Kidney capillary endothelial cell (primary cell): ENCODE measurements at places on chromosomes 1 and 21.

GRCh38 chr1:151175041-151175741, 590 bp downstream of the TMOD4 start:
- DNase-seq, result no peak

DNA sequence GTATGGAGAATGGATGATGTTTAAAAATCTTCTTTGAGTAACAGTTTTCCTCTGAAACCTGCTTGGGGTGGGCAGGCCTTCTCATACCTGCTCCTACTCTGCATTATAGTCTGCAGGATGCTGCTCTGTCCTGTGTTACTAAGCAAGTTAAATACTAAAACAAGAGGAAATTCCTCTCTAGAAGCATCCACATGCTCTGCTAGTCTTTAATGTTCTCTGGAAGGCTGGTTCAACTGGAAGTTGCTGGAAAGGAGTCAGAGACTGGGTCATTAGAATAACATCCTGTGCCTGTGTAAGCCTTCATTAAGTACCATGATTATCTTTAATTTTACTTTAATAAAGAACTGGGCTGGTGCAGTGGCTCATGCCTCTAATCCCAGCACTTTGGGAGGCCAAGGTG, 5.8 kb downstream of the SELP start:
- DNase-seq, result no peak

- DNase-seq, result no peak
Measured at GRCh38 chr1:53076165-53076564, 14.2 kb downstream of the PODN start.

DNA sequence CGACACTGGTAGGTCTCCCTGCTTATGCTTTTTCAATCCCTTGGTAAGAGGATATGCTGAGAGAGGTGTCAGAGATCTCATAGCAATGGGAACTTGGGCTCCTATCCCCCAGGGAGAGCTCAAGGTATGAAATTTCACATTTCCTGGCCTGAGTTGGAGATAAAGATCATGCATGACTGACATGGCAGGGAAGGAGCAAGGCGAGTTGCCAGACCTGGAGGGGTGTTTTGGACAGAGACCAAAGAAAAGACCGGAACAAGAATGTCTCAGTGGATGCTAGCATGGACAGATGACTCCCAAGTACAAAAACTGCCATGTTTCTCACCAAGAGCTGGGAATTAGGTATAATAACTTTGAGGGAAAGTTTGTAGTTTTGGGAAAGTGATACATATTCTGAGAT, 334.1 kb upstream of the B3GALT2 start:
- no peak for DNase-seq

GRCh38 chr1:59057211-59057694, 239.6 kb upstream of the FGGY start:
- DNase-seq, result no peak

GRCh38 chr1:84836145-84836544, 56.9 kb downstream of the LPAR3 start:
- DNase-seq, result no peak

GRCh38 chr1:227416156-227416830, 98.0 kb upstream of the CDC42BPA start:
- no peak for DNase-seq

DNA sequence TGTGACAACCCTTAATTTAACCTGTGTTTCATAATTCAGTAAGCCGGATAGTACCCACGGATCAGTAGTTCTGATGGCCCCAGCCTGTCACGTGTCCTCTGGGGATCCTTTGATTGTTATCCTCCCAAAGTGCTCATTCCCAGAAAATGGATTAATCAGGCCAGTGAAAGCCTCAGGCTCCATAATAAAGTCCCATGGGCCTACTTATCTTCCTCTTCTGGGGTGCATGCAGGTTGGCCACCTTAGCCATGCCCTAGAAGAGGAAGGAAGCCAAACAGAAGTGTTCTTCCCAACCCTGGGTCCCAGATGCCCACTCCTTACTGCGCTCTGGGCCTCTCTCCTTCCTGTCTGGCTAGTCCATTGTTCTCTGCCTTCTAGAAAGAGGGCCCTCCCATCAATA, 146.1 kb downstream of the EDEM3 start:
- DNase-seq, result peak; percentile 26

GRCh38 chr1:35857830-35858229, 25.2 kb upstream of the AGO1 start:
- DNase-seq, result no peak

GRCh38 chr1:65420590-65421350, at the start of the genes LEPR and LEPROT:
Gene LEPR, plus strand, starts transcription at chr1:65420668. Its CDS starts 144,898 bp downstream, at chr1:65565566.
Gene LEPROT, plus strand, starts transcription at chr1:65420668. Its CDS starts 57 bp downstream, at chr1:65420725.
- no peak for DNase-seq

GRCh38 chr1:172801771-172802322, 142.9 kb downstream of the FASLG start:
- DNase-seq, result no peak

GRCh38 chr1:76293831-76294230, 219.3 kb downstream of the ST6GALNAC3 start:
- no peak for DNase-seq

DNA sequence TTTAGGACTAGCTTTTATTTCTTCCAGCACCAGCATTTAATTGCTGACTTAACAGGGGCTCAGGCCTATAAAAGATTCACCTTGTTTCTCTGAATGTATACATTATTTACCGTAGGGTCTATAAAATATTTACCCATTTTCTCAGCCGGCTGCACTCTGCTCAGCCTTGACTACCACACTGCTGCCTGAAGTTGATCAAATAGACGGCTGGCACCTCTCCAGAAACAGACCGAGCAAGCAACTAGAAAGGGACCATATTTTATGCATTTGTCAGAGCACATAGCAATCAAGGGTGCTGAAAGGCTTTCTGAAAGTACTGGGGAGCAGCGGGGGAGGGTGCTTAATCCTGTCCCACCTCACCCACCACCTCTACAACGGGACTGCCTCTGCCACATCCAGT, 64.7 kb upstream of the FGGY start:
- no peak for DNase-seq

DNA sequence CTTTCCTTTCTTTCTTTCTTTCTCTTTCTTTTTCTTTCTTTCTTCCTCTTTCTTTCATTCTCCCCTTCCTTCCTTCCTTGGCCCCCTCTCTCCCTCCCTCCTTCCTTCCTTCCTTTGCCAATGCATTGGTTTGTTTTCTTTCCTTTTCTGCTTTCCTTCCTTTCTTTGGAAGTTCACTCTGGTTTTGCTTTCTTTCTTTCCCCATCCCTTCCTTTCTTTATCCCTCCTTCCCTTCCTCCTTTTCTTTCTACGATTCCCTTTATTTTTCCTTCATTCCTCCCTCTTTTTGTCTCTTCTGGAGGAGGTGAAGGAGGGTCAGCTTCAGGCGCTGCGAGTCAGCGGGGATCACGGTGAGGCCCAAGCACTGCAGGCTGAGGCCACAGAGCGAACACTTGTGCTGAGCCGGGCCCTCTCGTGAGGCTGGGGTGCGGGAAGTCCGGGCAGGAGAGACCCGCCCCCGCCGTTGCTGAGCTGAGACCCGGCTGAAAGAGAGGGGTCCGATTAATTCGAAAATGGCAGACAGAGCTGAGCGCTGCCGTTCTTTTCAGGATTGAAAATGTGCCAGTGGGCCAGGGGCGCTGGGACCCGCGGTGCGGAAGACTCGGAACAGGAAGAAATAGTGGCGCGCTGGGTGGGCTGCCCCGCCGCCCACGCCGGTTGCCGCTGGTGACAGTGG, 1.5 kb downstream of the SIM2 start:
- no peak for DNase-seq

GRCh38 chr1:87392248-87393192, 63.8 kb downstream of the LMO4 start:
- peak; percentile 49 for DNase-seq

DNA sequence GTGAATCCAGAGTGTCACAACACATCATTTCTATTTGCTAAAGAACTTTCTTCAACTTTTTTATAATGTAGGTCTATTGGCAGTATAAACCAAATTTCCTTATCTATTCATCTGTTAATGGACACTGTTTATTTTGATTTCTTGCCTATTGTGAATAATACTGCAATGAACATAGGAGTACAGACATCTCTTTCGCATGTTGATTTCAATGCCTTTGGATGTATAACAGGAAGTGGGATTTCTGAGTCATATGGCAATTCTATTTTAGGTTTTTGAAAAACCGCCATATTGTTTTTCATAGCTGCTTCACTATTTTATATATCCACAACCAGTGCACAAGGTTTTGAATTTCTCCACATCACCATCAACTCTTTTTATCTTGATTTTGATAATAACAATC, 198.7 kb downstream of the KCNT2 start:
- DNase-seq, result peak; percentile 19

DNA sequence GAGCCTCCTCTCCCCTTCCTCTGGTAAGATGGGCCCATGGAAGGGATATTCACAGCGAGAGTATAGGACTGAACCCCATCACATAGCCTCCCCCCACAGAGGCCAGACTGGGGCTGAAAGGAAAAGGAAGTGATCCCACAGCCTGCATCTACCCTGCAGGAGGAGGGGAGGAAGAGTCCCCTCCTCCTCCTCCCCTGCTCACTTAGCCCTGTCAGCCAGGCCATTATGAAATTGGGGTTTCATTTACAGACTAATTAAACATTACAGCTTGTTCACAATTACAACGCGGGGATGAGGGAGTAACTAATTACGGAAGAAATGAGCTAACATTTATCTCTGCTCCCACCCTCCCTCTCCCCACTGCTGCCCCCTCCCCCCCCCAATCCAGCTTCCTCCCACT, 25.4 kb downstream of the DMAP1 start:
- DNase-seq, result no peak

DNA sequence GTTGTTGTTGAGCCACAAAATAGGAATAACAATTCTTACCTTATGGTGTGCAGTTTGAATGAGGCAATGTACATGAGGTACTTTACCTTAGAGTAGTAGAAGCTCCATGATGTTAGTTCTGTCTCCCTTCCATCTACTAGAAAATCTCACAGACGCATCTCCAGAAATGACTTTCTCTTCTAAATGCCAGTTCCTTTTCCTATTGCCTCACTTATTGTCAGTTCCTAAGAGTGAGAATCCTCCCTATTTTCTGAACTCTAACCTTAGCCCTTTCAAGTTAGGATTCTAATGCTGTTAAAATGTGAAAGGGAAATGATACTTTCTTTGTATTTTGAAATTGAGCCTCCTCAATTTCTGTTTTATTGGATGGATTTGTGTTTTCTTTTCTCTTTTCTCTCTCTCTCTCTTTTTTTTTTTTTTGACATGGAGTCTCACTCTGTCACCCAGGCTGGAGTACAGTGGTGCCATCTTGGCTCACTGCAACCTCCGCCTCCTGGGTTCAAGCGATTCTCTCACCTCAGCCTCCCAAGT, 18.6 kb upstream of the MAPKAPK2 start:
- DNase-seq, result no peak

DNA sequence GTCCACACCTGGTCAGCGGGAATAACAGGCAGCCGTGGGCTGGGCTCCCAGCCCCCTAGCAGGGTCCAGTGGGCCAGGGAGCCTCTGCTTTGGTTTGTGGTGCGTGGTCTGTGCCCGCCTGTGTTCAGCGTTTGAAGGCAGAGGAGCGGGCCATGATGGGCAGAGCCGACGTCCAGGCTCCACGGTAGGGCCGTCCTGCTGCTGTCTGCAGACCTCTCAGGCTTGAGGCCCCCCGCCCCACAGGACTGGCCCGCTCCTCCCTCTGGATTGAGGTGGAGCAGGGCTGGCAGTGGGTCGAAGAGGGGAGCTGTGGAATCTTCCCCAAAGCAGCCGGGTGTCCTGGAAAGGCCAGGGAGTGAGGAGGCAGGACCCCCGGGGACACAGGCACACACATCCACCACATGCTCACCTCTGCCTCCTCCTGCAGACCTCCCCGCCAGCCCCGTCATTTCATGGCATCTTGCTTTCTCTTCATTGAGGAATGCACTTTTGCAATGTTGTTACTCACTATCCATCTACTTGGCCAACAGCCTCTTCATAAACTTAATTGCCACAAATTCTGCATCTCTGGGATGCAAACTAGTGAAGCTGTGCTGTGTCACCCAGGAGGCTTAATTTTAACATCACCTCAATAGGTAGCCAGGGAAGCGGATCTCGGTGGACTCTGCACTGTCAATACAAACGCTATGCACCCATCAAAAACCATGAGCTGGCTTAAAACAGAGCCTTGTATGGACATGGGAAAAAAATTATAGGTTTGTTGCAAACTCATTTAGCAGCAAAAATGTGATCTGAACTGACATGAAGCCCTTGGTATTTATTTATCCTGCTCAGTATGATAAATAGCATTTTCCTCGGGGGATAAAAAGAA, 85.9 kb downstream of the PDE9A start:
- no peak for DNase-seq

- no peak for DNase-seq
Measured at GRCh38 chr1:75575837-75576236, 35.1 kb downstream of the SLC44A5 start.

GRCh38 chr1:41328780-41329640, 32.2 kb upstream of the FOXO6 start:
- DNase-seq, result no peak

- no peak for DNase-seq
Measured at GRCh38 chr21:40043866-40044265, 176.6 kb downstream of the PCP4 start.

- DNase-seq, result no peak
Measured at GRCh38 chr21:45030682-45031570, 43.5 kb upstream of the ADARB1 start.

DNA sequence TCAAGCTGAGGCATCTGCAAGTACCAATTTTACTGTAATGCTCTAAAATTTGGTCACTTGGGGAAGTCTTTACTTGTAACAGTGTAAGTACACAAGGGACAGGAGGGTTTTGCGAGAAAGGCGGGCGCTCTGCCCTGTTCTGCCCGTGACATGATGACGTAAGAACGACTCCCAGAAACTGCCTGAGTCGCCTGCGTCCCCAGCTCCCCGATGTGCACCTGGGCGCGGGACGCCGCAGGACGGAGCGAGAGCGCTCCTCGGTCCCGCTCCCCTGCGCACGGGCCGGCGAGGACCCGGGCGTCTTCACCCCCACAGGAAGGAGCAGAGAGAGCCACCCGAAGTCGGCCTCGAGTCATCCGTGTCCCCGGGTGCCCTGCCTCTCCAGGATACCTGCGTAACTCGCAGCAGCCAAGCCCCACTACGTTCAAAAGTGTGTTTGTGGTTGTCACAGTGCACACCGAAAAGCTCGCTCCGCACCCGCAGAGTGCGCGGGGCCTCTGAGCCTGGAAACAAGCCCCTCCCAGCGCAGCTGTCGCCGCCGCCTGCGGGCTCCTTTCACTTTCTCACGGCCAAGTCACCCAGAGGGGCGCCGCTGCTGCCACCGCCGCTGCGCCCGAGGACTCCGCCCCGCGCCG, 3.3 kb upstream of the ZBTB18 start:
- DNase-seq, result peak; percentile 49

- DNase-seq, result no peak
Measured at GRCh38 chr1:10899490-10900250, 103.2 kb upstream of the CASZ1 start.

GRCh38 chr1:71770121-71770520, 512.2 kb downstream of the NEGR1 start:
- no peak for DNase-seq

GRCh38 chr1:163406772-163407171, 85.0 kb downstream of the NUF2 start:
- no peak for DNase-seq
